ENCODE measurements at places on chromosomes 4 and X.

DNA sequence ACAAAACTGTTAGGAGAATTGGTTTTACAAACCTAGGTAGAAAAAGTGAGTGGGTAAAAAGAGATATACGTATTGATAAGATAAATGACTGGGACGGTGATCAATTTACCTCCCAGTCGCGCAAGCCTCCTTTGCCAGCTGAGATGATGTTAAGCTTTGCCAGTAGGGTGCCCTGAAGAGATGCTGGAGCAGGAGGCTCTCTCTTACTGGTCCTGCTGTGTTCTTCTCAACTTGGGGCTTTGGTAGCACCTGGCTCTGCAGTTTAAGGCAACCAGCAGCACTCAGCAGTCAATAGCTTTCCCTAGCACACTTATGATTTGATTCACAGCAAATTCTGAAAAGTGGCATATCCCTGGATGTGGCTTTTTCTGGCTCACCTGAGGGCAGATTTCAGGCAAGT lies 1461.7 kb downstream of the ADGRL3 start:
- no peak for DNase-seq

DNA sequence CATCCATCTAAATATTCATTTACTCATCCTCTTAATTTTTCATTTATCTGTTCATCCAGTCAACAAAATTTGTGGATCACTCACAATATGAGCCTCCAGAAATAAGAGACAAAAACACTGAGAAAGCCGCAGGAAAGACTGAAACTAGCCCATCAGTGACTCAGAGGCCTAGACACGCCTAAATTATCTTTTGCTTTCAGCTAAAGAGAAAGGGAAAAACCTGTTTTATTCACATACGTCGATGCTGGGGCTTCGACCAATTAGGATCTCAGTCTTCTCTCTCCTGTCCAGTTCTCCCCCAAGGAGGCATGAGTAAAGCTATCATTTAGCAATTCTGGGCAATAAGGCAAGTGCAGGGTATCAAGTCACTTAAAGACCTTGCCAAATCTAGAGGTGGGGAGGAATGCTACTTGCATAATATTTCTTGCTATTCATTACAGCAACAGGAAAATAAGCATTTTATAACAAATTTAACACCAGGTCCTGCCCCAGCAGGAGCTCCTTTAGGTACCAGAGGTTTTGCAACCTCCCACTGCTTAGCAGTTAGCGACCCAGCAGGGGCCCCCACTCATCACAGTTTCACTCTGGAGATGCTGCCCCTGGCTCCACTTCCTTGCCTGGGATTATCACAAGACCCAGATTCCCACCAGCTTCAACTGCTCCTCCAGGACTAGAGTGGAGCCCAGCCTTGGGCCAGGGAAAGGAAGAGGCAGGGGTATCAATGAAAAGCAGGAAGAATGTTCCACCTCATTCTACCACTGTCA lies 30.1 kb upstream of the TMEM154 start:
- DNase-seq: no peak

GRCh38 chr4:80173841-80174240 lies 23.5 kb upstream of the PRDM8 start:
- DNase-seq: peak; percentile 66

GRCh38 chr4:12137575-12137974 lies 708.9 kb upstream of the HS3ST1 start:
- no peak for DNase-seq

- no peak for DNase-seq
Measured at GRCh38 chr4:99634742-99635360, 22.8 kb downstream of the C4orf54 start.

GRCh38 chr4:177404342-177404741 lies 37.9 kb downstream of the AGA start:
- DNase-seq: no peak

GRCh38 chr4:174265916-174266315 lies 17.6 kb downstream of the FBXO8 start:
- DNase-seq: no peak

DNA sequence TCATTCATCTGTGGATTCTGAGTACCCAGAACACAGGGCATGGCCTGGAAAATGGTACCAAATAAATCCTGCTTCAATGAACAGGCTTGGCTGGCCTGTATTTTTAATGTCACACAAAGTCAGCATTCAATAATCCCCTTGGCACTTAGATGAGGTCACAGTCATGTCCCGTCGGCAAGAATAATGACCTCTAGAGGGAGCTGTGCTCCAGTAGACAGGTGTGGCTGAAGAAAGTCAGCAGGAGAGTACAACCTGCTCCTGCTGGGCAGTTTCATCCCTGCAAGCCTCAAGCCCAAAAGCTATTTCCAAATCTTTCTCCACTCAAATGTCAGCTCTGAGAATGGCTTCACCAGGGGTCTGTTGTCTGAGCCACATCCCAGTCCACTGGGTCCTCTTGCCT lies 404.0 kb upstream of the F9 start:
- no peak for DNase-seq

GRCh38 chr4:184166736-184167135 lies 50.9 kb downstream of the ENPP6 start:
- DNase-seq: no peak

DNA sequence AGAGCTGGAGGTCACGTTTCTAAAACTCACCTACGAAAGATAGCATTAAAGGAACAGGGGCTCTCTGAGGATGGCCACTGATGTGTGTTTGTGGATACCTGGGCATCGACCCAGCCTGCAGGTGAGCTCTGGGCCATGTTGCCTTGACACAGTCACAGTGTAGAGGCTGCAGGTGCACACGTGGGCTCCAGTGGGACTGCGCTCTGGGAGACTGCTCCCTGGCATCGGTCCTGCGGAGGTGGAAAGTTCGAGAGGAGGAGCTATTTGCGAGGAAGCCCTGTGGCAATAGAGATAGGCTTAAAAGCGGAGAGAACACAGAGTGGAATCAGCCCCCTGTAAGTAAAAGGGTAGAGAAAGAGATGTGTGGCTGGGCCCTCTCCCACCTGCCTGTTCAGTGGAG lies 12.3 kb upstream of the TADA2B start:
- no peak for DNase-seq

- no peak for DNase-seq
Measured at GRCh38 chrX:128961290-128961689, 562.0 kb downstream of the SMARCA1 start.

DNA sequence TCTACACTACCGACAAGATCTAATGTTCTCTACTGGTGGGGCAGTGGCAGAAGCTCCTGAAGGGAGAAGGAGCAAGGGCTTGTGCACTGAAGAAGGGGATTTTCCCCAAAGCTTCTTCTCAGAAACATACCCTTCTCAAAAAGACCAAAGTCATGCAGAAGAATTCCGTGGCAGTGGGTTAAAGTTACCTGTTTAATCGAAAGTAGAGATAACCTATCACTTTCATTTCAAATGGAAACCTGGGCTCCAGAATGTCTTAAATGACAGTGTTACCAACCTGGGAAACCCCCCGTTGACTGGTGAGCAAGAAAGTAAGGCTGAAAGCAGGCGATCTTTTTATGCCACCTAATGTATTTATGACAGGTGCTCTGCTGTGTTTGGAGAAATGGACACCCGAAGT lies 92.5 kb upstream of the TEX13D start:
- DNase-seq: no peak

- no peak for DNase-seq
Measured at GRCh38 chr4:74873545-74874301, 59.2 kb upstream of the PARM1 start.

GRCh38 chr4:101103381-101104142 lies 243.8 kb downstream of the PPP3CA start:
- DNase-seq: peak; percentile 43

DNA sequence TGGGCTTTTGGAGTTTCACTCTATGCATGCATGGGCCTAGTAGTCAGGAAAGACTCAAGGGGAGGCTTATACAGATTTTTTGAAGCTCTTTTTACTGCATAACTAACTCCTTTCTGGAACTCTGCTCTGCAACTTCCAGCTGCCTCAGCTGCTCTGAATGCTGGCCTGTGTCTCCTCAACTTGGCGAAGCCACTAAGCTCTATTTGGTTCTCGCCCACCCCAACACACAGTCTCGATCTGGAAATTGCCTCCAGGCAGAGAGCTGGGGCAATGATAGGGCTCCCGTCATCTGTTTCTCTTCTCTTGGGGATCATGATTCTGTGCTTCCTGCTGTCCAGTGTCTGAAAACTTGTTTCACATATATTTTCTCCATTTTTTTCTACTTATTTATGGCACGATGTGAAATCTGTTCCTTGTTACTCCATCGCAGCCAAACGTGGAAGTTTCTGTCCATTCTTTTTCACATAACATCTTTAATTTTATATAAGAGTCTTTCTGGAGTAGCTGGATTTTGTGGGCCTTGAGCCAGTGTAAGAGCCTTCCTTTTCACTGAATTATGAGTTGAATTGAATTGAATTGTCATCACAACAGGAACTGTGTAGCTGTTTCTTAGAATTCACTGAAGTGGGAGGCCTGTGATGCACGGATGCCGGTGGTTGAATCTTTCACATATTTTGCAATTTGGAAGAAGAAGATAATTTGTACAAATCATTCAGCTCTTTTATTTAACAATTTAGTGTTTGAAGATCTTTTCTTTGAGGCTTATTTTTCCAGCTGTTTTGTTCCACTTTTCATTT lies 9.0 kb downstream of the ZNF275 start:
- no peak for DNase-seq

- peak; percentile 45 for DNase-seq
Measured at GRCh38 chrX:10111364-10112148, 45.2 kb upstream of the CLCN4 start.

GRCh38 chrX:132017431-132018185 lies 5.5 kb upstream of the STK26 start:
- no peak for DNase-seq

Measured in foreskin fibroblast (primary cell).